Right ventricle myocardium inferior (tissue), 1 donor: ENCODE measurements at places on chromosomes 5 and 9. TPM values are rescaled to one million over a fixed set of nuclear protein-coding genes. Genes with fewer than 3 reads are reported as not detected.
A peak's percentile ranks its signal among the peaks of the same experiment; 100 is the strongest.

Gene NIPAL4
- total RNA-seq = not detected

DNA sequence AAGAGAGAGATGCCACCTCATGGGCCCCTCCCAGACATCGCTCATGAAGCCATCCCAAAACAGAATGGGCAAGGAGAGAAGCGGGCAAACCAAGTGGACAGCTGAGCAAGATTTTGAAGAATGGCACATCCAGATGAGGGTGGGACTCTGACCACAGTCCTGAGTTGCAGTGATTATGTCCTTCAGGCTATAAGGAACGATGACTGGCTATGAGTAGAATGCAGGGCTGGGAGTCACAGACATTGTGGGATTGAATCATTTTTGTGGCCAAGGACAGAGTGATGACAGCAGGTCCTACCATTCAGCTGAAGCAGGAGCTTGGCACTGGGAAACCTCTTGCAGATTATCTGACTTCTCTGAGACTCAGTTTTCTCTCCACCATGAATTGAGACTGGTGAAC lies 245.7 kb upstream of the SLC30A5 start:
- DNase-seq = no peak

Gene DND1
- total RNA-seq = 0.24 TPM

Gene SLC6A19
- total RNA-seq = not detected

Gene ZNG1A
- 13.2 TPM for total RNA-seq

DNA sequence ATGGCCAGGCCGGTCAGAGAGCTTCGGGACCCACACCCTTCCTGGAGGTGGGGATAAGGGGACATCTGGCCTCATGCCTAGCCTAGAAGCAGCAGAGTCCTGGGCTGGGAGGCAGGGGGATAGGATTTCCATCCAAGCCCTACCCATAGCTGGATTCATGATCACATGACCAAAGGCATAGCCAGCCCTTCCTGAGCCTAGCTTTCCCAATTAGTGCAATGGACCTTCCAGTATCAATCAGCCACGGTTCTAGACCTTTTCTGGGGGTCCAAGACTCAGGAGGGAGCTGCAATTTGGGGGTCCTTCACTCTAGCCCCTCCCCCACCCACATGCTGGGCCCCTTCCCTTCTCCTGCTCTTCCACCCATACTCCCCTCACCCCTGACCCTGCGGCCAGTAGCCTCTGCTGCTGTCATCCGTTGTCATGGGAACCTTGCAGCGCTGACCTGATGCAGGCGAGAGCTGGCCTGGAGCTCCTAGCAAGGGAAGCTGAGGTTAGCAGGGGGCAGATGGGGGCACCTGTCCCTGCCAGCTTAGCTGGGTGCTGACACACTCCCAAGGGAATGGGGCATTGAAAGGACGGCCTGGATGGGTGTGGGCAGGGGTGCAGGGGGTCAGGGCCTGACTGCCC lies 44.6 kb downstream of the CXXC5 start:
- DNase-seq = no peak

- DNase-seq = no peak
These were observed 76.7 kb upstream of the CXCL14 start for GRCh38 chr5:135655468-135655815.

DNA sequence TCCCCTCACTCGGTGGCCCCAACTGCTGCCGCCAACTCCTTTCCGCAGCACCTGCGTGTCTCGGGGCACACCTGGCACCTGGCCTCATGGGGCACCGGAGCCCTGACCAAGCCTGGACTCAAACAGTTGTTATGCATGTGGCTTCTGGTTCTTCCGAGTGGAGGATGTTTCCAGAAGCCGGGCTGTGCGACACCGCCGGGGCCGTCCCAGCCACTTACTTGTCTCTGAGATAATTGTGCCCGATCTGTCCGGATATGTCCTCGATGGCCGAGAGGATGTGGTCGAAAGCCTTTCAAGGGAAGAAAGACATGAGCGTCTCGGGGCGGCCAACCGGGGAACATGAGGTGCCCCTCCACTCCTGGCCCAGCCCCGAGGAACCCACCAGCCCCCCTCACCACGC lies 38.4 kb downstream of the EXOC3 start:
- no peak for DNase-seq

- peak; percentile 52 for DNase-seq
These were observed 6.9 kb downstream of the NEURL1B start for GRCh38 chr5:172648013-172648381.

Gene SHOC1
- not detected for total RNA-seq

DNA sequence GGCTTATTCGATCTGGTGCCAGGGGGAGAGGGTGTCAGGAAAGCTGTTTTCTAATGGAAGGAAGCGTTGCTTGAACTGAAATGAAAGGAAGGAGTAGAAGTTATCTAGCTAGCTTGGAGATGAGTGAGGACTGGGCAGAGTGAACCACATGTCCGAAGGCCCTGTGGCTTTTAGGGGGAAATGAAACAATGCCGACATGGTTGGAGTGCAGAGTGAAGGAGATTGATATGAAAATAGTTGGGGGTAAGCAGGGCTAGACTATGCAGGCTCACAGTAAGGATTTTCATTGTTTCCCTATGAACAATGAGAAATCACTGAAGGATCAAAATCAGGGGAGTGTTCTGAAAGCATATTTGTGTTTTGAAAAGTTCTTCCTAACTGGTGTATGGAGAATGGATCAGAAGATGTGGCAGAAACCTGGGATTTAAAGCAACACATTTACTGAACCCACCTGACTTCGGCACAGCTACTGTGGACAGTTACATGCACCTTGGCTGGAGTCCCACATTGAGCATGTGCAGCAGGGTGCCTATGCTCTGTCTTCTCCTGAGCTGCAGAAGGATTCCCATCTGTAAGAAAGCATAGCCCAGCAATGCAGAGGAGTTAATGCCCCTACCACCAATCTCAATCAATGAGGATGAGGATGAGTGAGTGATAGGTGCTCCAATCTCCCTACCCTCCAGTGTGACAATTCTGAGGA lies 144.4 kb upstream of the TBCA start:
- DNase-seq = no peak

Gene SH3PXD2B
- 5.4 TPM for total RNA-seq

DNA sequence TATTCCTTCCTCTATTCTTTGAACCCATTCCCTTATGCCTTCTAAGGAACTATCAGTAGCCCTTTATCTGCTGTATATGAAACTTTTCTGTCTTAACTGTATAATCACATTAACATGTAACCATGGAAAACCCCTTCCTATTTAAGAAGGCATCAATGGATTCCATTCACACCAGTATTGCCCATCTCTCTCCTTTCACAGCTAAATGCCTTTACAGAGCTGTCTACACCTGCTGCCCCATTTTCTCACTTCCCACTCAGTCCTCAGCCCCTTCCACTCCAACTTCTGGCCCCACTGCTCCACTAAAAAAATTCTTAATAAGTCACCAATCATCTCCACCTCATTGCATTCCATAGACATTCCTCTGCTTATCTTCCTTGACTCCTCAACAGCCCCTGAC lies 50.8 kb downstream of the SEC61B start:
- DNase-seq = no peak

GRCh38 chr9:16202221-16202620 lies 649.4 kb downstream of the CCDC171 start:
- no peak for DNase-seq

- DNase-seq = peak; percentile 60
These were observed at the start of gene EFNA5 for GRCh38 chr5:107670932-107671741. EFNA5 (minus strand) TSS chr5:107670937.
